Hair follicle dermal papilla cell (primary cell): ENCODE measurements at places on chromosomes 1 and 21. TPM values are rescaled to one million over a fixed set of nuclear protein-coding genes. Genes with fewer than 3 reads are reported as not detected.

C1orf52 gene
- total RNA-seq = 12.4 and 17.4 TPM in 2 replicates

FCN3 gene
- not detected in 2 replicates for total RNA-seq

EFNA1 gene
- not detected in 2 replicates for total RNA-seq

ARF1 gene
- 382 and 385 TPM in 2 replicates for total RNA-seq

LORICRIN gene
- total RNA-seq = not detected in 2 replicates

PKLR gene
- total RNA-seq = under 0.01 TPM in 1 of 2 replicates, not detected in the other

OR2L2 gene
- under 0.01 TPM in 1 of 2 replicates, not detected in the other for total RNA-seq

MPL gene
- 0.65 TPM in 1 of 2 replicates, not detected in the other for total RNA-seq

AMY1A gene
- not detected in 2 replicates for total RNA-seq

ARTN gene
- total RNA-seq = 1.9 and 2.1 TPM in 2 replicates

PCSK9 gene
- 14.8 and 18.3 TPM in 2 replicates for total RNA-seq

KIF14 gene
- 1.6 and 1.7 TPM in 2 replicates for total RNA-seq

MRAP gene
- not detected in 2 replicates for total RNA-seq

TMEM9 gene
- total RNA-seq = 50.6 and 61.2 TPM in 2 replicates

PLCH2 gene
- total RNA-seq = 0.12 and 0.65 TPM in 2 replicates

TMEM81 gene
- total RNA-seq = 0.73 and 1.6 TPM in 2 replicates

DPYD gene
- 128 and 151 TPM in 2 replicates for total RNA-seq

ATF3 gene
- 9.1 and 10.4 TPM in 2 replicates for total RNA-seq

C1orf53 gene
- total RNA-seq = 4.3 and 4.5 TPM in 2 replicates

S100A12 gene
- not detected in 2 replicates for total RNA-seq

CD52 gene
- total RNA-seq = not detected in 2 replicates
